ENCODE measurements at places on chromosomes 5 and 9. TPM values are rescaled to one million over a fixed set of nuclear protein-coding genes. Genes with fewer than 3 reads are reported as not detected.

- H3K27ac ChIP-seq, result no peak overlapping the region
- H3K4me3 ChIP-seq, result no peak overlapping the region
- DNase-seq, result no peak
- no peaks in the 10 kb centered on the region for H3K4me1 ChIP-seq
- H3K27me3 ChIP-seq, result no peaks in the 10 kb centered on the region
Observed at GRCh38 chr5:14017904-14018303, 73.4 kb upstream of the DNAH5 start.

CAMSAP1 gene
- 27.7 TPM for total RNA-seq

DNA sequence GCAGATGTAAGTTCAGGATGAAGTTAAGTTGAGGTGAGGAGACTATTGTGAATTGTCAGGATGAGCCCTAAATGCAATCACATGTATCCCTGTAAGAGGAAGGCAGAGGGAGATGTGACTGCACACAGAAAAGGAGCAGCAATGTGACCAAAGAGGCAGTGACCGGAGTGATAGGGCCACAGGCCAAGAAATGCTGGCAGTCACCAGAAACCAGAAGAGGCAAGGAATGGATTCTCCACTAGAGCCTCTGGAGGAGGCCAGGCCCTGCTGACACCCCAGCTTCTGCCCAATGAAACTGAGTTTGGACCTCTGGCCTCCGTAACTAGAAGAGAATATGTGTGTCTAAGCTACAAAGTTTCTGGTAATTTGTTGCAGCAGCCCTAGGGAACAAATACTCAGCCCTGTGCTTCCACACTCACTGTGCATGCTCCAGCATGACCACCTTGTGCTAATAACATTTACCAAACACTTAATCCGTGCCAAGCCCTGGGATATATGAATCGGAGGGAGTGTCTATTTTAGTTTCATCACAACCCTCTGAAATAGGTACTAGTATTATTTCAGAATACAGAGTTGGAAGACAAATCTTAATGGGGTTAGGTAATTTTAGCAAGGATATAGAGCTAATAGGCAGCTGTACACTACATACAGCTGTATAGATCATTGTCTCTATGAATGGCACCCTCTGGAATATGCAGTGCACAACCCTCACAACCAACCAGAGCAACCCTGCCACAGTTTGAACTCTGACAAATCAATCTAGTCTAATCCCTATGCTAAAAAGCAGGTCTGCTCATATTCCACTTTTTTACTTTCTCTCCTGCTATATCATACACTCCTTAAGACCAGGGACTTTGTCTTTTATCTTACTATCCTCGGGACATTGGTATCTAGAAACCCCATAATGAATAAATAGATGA, 7.8 kb upstream of the GPX8 start:
- no peak overlapping the region for H3K4me3 ChIP-seq
- no peak for DNase-seq
- no peaks in the 10 kb centered on the region for H3K36me3 ChIP-seq
- H3K27me3 ChIP-seq, result peaks cover 2% of the 10 kb centered on the region
- peaks cover 29% of the 10 kb centered on the region for H3K4me1 ChIP-seq

DNA sequence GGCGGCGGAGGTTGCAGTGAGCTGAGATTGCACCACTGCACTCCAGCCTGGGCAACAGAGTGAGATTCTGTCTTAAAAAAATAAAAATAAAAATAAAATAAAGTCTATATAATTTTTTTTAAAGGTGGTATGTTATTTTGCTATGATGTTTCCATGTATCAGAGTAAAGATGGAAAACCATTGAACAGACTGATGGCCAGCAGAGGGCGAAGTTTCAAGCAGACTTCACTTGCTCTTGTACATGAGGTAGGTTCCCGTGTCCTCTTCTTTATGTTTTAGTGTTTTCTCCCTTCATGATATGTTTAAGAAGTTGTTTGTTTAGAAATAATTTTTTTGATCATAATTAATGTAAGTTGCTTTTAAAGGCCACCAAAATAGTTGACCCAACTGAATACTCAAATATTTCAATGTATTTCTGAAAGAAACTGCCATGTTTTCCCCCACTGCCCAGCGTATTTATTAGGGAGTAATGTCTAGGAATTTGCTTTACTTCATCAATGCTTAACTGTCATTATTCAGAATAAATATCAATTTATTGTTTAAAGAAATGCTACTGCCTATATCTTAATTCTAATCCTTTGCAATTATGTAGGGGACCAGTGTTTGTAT, 146.4 kb downstream of the HACD4 start:
- no peak overlapping the region for H3K27ac ChIP-seq
- no peak overlapping the region for H3K4me3 ChIP-seq
- no peak for DNase-seq
- H3K36me3 ChIP-seq, result peaks cover 13% of the 10 kb centered on the region

DNA sequence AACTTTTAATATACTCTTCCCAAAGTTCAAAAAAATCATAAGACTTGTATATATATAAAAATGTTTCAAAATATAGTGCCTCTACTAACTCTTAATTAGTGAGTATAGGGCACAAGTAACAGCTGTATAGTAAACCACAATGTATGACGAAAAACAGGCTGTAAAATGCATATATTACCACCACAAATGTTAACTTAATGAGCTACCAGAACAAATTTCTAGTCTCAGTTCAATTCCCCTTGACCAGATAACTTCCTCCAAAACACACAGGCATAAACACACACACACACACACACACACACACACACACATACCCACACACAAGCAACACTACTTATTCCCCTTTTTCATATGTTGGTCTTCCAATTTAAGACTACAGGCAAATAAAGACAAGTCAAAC, 78.8 kb downstream of the FBXL17 start:
- H3K27me3 ChIP-seq, result no peaks in the 10 kb centered on the region
- H3K4me3 ChIP-seq, result no peak overlapping the region
- peaks cover 3% of the 10 kb centered on the region for H3K4me1 ChIP-seq
- no peak overlapping the region for H3K27ac ChIP-seq

GRCh38 chr5:103829585-103829984, 267.0 kb upstream of the NUDT12 start:
- H3K4me1 ChIP-seq, result no peaks in the 10 kb centered on the region
- H3K4me3 ChIP-seq, result no peak overlapping the region
- H3K36me3 ChIP-seq, result no peaks in the 10 kb centered on the region
- no peak overlapping the region for H3K27ac ChIP-seq
- H3K27me3 ChIP-seq, result no peaks in the 10 kb centered on the region

FOXI1 gene
- not detected for total RNA-seq

KDM3B gene
- 37.6 TPM for total RNA-seq

DNA sequence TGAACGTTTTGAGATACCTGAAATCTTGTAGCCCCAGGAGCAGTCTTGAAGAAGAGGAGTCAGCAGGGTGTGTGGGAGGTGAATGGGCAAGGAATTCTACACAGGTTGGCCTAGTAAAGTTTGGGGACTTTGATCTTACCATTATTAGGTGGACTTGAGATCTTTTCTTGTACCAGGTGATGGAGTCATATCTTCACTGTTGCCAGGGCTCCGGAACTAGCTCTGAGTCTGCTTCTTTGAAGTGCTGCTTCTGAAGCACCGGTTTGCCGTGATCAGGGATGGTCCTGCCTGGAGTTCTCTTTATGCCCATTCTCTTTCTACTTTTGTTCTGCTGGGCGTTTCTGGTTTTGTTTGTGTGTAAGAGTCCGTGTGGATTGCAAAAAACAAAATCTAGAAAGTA, 27.4 kb downstream of the RCL1 start:
- no peaks in the 10 kb centered on the region for H3K27me3 ChIP-seq
- peaks cover 7% of the 10 kb centered on the region for H3K4me1 ChIP-seq
- no peak for DNase-seq
- no peak overlapping the region for H3K27ac ChIP-seq
- H3K36me3 ChIP-seq, result no peaks in the 10 kb centered on the region

DNA sequence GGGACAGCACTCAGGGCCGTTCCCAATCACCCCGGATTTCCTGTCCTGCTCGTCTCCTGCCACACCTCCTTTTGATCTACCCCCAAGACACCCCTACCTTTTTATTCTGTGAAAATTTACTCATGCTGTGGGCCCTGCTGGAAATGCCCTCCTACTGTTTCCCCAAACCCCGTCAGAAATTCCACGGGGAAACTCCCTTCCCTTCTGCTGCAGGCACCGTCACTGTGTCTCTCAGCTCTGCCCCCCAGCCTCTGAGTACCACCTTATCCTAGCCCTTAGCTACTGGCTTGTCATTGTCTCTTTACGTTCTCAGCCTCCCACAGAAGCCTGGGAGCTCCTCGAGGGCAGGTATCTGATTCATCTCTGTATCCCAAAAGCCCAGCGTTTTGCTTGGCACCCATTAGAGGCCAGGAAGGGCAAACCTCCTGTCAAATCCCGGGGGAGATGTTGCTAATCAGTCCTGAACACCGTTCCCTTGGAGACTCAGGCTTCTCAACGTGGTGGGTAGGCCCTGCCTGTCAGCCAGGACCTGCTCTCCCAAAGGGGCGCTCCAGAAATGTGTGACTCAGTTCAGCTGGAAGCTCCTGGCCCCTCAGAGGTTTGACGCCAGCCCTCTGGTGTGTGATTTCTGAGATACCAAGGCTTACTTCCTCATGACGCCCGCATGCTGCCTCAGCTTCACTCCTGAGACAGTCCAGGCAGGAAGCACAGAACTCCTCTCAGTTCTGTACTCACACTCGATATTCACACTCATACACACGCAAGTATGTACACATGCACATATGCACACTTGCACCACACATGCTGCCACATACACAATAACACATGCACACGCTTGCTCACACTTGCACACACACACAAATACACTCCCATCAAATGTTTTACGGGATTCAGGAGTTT, 50.7 kb upstream of the GRHPR start:
- peaks cover 13% of the 10 kb centered on the region for H3K4me1 ChIP-seq
- DNase-seq, result no peak
- peaks cover 6% of the 10 kb centered on the region for H3K27me3 ChIP-seq
- no peak overlapping the region for H3K4me3 ChIP-seq

- no peaks in the 10 kb centered on the region for H3K4me1 ChIP-seq
- no peaks in the 10 kb centered on the region for H3K27me3 ChIP-seq
- no peaks in the 10 kb centered on the region for H3K36me3 ChIP-seq
- DNase-seq, result no peak
Observed at GRCh38 chr5:25618821-25619220, 974.0 kb upstream of the CDH10 start.

PITX1 gene
- total RNA-seq, result 0.18 TPM

TMEM232 gene
- total RNA-seq, result 3.8 TPM

- H3K27ac ChIP-seq, result no peak overlapping the region
- no peak overlapping the region for H3K4me3 ChIP-seq
- DNase-seq, result no peak
- H3K27me3 ChIP-seq, result no peaks in the 10 kb centered on the region
Observed at GRCh38 chr5:151630088-151630487, 39.0 kb upstream of the FAT2 start.

KIF3A gene
- total RNA-seq, result 15.0 TPM
